ENCODE measurements at places on chromosomes 1 and 21. TPM values are rescaled to one million over a fixed set of nuclear protein-coding genes. Genes with fewer than 3 reads are reported as not detected.

The EPHA10 gene
- total RNA-seq, result under 0.01 TPM

DNA sequence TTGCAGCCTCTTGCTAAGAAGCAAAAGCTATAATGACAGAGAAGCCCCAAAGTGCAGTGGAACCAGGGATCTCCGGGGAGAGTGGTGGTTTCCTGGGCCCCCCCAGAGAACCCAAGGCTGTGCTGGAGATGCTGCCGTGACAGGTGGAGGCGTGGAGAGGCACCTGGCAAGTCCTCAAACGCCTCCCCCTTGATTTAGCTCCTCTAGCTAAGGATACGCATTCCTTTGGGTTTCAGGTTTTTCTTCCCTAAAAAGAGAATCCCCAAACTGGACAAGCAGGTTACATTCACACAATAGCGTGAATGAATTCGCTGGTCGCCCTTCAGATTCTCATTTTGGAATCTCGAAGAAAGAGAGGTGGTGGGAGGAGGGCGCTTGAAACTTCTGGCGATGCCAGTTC, 853 bp upstream of the ATP1A1 start:
- no peak overlapping the region for H3K27ac ChIP-seq
- no peak for DNase-seq
- H3K36me3 ChIP-seq, result no peaks in the 10 kb centered on the region
- peaks cover 11% of the 10 kb centered on the region for H3K27me3 ChIP-seq
- peak overlapping the region; percentile 79 for H3K4me3 ChIP-seq

DNA sequence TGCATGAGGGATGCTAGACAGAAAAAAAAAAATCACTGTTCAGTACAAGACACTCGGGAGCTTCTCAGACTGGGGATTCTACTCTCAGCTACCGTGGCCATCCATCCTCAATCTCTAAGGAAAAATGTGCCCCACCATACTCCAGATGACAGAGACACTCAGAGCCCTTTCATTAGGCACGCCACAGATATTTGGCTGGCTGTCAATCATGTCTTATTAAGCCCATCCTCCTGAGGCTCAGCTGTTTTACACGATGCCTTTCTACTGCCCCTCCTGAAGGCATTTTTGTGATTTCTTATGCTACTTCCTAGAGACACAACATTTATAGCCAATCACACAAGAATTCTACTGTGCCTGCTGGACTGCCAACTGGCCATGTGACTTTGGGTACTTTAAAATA, 92.9 kb downstream of the KIF14 start:
- no peak overlapping the region for H3K4me3 ChIP-seq
- no peaks in the 10 kb centered on the region for H3K27me3 ChIP-seq
- H3K4me1 ChIP-seq, result no peaks in the 10 kb centered on the region
- H3K36me3 ChIP-seq, result no peaks in the 10 kb centered on the region
- H3K27ac ChIP-seq, result no peak overlapping the region
- DNase-seq, result no peak

- H3K4me1 ChIP-seq, result peaks cover 7% of the 10 kb centered on the region
- peaks cover 6% of the 10 kb centered on the region for H3K36me3 ChIP-seq
- H3K4me3 ChIP-seq, result no peak overlapping the region
These were observed 24.6 kb downstream of the PODN start for GRCh38 chr1:53086491-53087070.

GRCh38 chr1:165857046-165857801, 29.8 kb downstream of the UCK2 start:
- H3K27ac ChIP-seq, result peak overlapping the region; percentile 22
- DNase-seq, result no peak
- peaks cover 22% of the 10 kb centered on the region for H3K4me1 ChIP-seq

The TSTD1 gene
- 0.77 TPM for total RNA-seq

The LMOD1 gene
- total RNA-seq, result 36.3 TPM

DNA sequence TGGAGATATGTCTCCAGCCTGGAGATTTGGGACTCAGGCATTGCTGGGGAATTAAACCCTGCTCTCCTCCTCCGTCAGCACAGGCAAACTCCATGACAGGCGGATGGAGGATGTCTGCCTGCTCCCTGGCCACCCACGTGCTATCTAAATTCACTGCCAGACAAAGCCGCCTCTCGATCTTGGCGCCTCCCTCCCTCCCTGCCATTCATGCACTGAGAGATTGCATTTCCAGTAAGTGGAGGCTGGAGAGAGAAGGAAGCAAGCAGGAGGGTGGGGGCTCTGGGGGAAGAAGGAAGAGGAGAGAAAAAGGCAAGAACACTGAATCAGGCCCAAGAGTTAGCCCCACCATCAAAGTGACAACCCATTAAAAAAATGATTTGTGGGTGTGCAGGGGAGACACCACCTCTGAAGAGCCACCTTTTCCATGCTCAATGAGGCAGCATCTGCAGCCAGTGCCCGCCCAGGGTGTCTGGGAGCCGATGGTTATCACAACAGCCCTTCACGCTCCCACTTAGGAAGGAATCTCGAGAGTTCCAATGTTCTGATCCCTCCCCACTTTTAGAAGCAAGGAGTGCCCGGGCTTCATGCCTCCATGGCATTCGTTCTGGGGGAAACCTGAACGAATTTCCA, 183.0 kb downstream of the HIVEP3 start:
- DNase-seq, result no peak
- H3K36me3 ChIP-seq, result no peaks in the 10 kb centered on the region
- no peak overlapping the region for H3K4me3 ChIP-seq
- H3K4me1 ChIP-seq, result peaks cover 5% of the 10 kb centered on the region
- H3K27me3 ChIP-seq, result no peaks in the 10 kb centered on the region
- H3K27ac ChIP-seq, result no peak overlapping the region

The ARPC5 gene
- 83.5 TPM for total RNA-seq

DNA sequence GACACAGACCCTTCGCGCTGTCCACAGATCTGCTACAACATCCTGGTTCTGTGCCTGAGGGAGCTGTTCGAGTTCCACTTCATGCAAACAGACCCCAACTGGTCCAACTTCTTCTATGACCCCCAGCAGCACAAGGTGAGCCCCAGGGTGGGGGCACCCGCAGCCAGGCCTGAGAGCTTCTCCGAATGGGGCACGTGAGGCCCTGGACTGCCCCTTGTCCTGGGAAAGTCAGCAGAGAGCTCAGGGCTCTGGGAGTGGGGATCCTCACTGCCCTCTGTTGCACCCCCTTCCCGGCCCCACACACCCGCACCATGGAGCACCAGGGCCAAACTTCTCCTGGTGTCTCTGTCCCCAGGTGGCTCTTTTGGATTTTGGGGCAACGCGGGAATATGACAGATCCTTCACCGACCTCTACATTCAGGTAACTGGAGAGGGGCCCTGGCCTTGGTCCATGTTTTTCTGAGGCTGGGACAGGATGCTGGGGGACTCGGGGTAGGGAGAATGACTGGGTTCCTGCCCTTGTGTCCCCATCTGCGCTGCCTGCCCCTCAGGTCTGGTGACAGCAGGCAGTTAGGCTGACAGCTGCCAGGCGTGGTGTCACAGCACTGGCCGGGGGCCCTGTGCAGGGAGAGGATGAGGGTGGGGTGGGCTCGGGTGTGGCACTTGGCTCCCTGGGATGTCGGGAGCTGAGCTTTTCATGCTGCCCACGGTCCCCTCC, 44.6 kb downstream of the COQ8A start:
- H3K27ac ChIP-seq, result no peak overlapping the region
- H3K36me3 ChIP-seq, result no peaks in the 10 kb centered on the region
- no peaks in the 10 kb centered on the region for H3K4me1 ChIP-seq
- no peak overlapping the region for H3K4me3 ChIP-seq
- no peaks in the 10 kb centered on the region for H3K27me3 ChIP-seq

The GUCA2A gene
- total RNA-seq, result not detected

The OR14C36 gene
- total RNA-seq, result not detected

The BEND5 gene
- total RNA-seq, result 0.77 TPM

GRCh38 chr1:100298512-100298911, 32.5 kb downstream of the RTCA start:
- no peak overlapping the region for H3K4me3 ChIP-seq
- H3K4me1 ChIP-seq, result no peaks in the 10 kb centered on the region
- H3K27ac ChIP-seq, result no peak overlapping the region
- no peaks in the 10 kb centered on the region for H3K36me3 ChIP-seq
- no peak for DNase-seq

The SAMD11 gene
- 3.8 TPM for total RNA-seq

- H3K4me1 ChIP-seq, result no peaks in the 10 kb centered on the region
- H3K27me3 ChIP-seq, result peaks cover under 1% of the 10 kb centered on the region
- peak overlapping the region; percentile 79 for H3K4me3 ChIP-seq
- no peaks in the 10 kb centered on the region for H3K36me3 ChIP-seq
- peak overlapping the region; percentile 75 for H3K27ac ChIP-seq
These were observed 881 bp downstream of the USP25 start for GRCh38 chr21:15730484-15731242.

GRCh38 chr1:200518524-200518923, 102.0 kb downstream of the KIF14 start:
- H3K36me3 ChIP-seq, result no peaks in the 10 kb centered on the region
- no peak overlapping the region for H3K4me3 ChIP-seq
- DNase-seq, result peak; percentile 56
- no peaks in the 10 kb centered on the region for H3K27me3 ChIP-seq
- H3K4me1 ChIP-seq, result no peaks in the 10 kb centered on the region

The SFPQ gene
- total RNA-seq, result 146 TPM

DNA sequence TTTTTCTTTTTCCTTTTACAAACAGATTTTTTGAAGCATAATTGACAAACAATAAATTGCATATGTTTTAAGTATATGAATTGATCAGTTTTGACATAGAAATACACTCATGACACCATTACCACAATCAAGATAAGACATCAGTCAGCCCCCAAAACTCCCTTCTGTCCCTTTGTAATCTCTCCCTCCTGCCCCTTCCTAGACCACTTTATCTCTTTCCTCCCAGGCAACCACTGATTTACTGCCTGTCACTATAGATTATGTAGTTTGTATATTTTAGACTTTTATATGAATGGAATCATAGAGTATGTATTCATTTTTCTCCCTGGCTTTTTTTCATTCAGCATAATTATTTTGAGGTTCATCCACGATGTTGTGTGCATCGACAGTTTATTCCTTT, 6.9 kb upstream of the SYT14 start:
- DNase-seq, result no peak
- no peak overlapping the region for H3K27ac ChIP-seq
- H3K4me1 ChIP-seq, result no peaks in the 10 kb centered on the region
- no peaks in the 10 kb centered on the region for H3K27me3 ChIP-seq
- no peak overlapping the region for H3K4me3 ChIP-seq
- H3K36me3 ChIP-seq, result no peaks in the 10 kb centered on the region

DNA sequence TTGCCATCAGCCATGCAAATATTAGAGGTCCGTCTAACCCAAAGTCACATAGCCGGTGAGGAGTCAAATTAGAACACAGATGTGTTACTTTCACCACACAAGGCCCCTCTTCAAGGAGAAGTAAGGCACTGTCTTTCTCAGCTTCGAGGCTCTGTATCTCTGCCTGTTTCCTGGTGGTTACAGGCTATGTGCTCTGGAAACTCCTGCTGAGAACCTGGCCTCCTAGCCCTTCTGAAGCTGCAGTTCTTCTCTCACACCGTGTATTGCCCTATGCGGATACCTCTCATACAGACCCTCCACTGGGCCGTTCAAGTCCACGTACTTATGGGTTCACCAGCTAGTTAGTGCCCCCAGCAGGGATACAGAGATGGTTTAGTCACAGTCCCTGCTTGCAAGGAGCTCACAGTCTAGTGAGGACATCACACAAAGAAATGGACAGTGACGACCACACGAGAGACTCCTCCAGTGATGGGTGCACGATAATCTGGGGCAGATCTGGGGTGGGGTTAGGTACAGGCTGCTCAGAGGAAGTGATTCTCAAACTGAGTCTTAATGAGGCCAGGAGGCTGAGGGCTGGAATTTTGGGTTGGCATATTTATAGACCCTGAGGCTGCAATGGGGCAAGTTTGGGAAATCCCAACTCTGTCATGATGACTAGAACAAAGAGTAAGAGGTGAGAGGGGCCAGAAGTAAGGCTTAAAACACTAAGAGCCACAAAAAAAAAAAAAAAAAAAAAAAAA, 22.8 kb upstream of the ELOA start:
- H3K27ac ChIP-seq, result no peak overlapping the region
- no peak overlapping the region for H3K4me3 ChIP-seq
- peaks cover 5% of the 10 kb centered on the region for H3K4me1 ChIP-seq

DNA sequence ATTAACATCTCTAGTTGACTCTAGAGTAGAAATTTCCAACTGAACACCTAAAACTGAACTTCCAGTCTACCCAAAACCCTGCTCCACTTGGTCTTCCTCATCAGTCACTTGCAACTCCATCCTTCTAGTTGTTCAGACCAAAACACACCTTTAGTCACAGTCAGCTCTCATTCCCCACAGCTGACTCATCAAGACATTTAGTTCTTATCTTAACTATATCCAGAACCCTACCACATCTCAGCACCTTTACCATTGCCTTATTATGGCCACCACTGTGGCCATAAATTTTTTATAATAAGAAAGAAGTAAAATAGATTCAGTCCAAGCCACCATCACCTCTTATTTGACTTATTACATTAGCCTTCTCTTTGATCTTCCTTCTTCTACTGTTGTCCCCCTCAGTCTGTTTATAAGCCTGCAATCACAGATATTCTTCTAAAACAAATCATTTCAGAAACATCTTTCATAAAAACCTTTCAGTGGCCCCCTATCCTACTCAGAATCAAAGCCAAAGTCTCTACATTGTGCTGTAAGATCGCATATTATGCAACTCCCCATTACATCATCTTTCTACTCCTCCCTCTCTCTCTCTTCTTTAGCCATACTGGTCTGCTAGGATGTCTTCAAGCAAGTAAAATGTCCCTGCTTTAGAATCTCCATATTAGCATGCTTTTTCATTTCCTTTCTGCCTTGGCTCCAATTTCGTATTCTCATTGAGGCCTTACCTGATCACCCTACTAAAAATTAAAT, 275.9 kb downstream of the LRRC40 start:
- no peaks in the 10 kb centered on the region for H3K4me1 ChIP-seq
- no peak overlapping the region for H3K27ac ChIP-seq
- H3K36me3 ChIP-seq, result no peaks in the 10 kb centered on the region
- peak; percentile 48 for DNase-seq
- H3K4me3 ChIP-seq, result no peak overlapping the region

The RHCE gene
- 0.26 TPM for total RNA-seq

- no peak overlapping the region for H3K4me3 ChIP-seq
- no peaks in the 10 kb centered on the region for H3K27me3 ChIP-seq
- no peak overlapping the region for H3K27ac ChIP-seq
- no peak for DNase-seq
- no peaks in the 10 kb centered on the region for H3K36me3 ChIP-seq
These were observed 9.9 kb upstream of the NDC1 start for GRCh38 chr1:53847980-53848379.

GRCh38 chr1:176885751-176886150, 278.8 kb downstream of the ASTN1 start:
- H3K27me3 ChIP-seq, result no peaks in the 10 kb centered on the region
- H3K36me3 ChIP-seq, result no peaks in the 10 kb centered on the region
- H3K4me3 ChIP-seq, result no peak overlapping the region
- DNase-seq, result no peak

Data from fibroblast of lung (primary cell).